Aorta (tissue), 5 donors: ENCODE measurements at places on chromosomes 12 and 14. TPM values are rescaled to one million over a fixed set of nuclear protein-coding genes. Genes with fewer than 3 reads are reported as not detected.

Gene SH2B3
- polyA plus RNA-seq = 11.4 TPM

Gene CFAP54
- 0.15 TPM for polyA plus RNA-seq

Gene ADAM20
- polyA plus RNA-seq = not detected

Gene EP400
- polyA plus RNA-seq = 2.8 TPM

Gene YAF2
- 16.2 TPM for polyA plus RNA-seq

Gene CCDC177
- not detected for polyA plus RNA-seq

Gene KRT75
- not detected for polyA plus RNA-seq

Gene PYGL
- 25.2 TPM for polyA plus RNA-seq

Gene AP1G2
- 17.5 TPM for polyA plus RNA-seq

Gene PTPN21
- polyA plus RNA-seq = 26.4 TPM
